ENCODE measurements at places on chromosomes 13 and 19.

DNA sequence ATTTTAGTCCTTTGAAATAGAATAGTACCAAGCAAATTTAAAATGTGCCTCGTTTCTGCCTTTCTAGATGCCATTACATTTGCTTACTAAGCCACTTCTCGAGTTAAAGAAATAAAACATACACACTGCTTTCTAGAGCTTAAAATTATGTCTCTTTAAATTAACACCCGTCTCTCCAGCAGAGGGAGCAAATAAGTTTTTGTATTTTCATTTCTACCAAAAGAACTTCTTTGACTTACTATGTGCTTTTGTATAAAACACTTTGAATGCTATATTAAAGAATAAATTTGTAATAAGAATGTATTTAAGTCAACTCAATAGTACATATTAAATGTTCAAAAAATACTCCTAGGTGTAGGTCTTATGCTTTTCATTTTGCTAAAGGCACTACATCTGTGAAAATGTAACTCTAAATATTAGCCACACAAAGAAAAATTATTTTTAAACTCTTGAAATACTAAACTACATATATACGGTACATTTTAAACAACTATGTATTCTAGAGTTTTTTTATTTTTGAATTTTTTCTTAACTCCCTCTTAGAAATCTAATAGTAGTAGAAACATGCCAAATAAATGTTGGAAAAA is 269.3 kb upstream of the MIR17HG start:
- no peak for DNase-seq

- no peak for DNase-seq
These were observed 162.7 kb downstream of the TBC1D4 start for GRCh38 chr13:75319254-75319653.

DNA sequence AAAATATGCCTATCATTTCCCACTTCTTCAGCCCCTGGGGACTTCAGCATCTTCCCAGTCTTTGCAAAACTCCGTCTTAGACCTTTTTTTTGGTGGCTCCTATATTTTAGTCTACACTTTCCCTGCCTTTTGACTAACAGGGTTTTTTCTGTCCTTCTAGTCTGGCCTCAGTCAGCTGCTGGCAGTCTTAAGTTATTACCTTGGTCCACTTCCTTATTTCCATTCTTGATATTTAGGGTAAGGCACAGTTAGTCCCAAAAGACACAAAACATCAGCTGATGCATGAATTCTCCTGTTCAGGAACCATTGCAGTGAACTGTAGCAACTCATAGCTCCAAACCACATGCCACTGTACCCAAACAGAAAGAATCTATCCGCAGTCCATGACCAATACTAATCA is 234.6 kb upstream of the RFC3 start:
- no peak for DNase-seq

GRCh38 chr19:16851031-16851712 is 22.0 kb downstream of the SIN3B start:
- no peak for DNase-seq

DNA sequence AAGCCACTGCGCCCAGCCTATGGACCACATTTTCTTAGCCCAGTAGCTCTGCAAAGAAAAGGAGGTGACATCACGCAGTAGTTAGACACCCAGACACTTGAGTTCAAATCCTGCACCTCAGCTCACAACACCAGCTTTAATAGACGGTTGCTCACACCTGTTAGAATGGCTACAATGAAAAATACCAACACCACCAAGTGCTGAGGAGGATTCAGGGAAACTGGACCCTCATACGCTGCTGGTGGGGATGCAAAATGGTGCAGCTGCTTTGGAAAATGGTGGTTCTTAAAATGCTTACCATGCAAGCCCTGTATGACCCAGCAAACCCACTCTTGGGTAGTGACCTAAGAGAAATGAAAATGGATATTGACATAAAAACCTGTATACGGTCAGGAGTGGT is 11.7 kb upstream of the DOCK6 start:
- DNase-seq: no peak

- DNase-seq: no peak
These were observed 21.4 kb downstream of the CARS2 start for GRCh38 chr13:110684388-110685056.

DNA sequence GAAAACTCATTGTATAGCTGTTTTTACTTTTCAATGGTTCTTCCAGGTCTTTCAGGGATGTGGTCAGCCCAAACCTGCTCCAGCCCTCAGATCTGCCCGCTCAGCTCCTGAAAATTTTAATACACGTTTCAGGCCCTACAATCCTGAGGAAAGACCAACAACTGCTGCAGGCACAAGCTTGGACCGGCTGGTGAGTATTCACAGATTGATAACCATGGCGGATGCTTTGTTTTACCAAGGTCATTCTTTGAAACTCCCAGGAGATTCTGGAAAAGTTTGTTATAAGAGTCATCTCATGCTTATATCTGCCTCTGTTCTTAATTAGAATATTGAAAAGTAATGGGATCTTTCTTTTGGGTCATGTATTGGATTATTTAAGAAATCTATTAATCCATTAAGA is 173.5 kb downstream of the DCT start:
- DNase-seq: no peak

DNA sequence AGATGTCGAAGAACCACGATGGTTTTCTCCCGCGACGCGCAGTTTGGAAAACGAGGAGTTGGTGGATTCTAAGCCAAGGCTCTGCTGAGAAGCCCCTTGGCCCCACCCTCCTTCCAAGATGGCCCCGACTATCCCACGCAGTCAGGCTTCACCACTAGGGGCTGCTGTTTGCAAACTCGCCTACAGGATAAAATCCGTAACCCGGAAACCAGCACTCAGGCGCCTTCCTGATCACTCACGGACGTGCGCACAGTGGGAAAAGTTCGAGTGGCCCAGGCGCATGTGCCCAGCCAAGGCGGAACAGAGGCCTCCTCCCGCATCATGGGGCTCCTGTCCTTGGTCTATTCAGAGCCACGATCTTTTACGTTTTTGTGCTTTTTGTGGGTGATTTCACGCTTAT is 19.2 kb upstream of the UQCR11 start:
- no peak for DNase-seq

GRCh38 chr13:52887165-52887564 is 38.7 kb upstream of the PCDH8 start:
- no peak for DNase-seq

GRCh38 chr13:22926748-22927400 is 253.9 kb upstream of the SGCG start:
- no peak for DNase-seq

DNA sequence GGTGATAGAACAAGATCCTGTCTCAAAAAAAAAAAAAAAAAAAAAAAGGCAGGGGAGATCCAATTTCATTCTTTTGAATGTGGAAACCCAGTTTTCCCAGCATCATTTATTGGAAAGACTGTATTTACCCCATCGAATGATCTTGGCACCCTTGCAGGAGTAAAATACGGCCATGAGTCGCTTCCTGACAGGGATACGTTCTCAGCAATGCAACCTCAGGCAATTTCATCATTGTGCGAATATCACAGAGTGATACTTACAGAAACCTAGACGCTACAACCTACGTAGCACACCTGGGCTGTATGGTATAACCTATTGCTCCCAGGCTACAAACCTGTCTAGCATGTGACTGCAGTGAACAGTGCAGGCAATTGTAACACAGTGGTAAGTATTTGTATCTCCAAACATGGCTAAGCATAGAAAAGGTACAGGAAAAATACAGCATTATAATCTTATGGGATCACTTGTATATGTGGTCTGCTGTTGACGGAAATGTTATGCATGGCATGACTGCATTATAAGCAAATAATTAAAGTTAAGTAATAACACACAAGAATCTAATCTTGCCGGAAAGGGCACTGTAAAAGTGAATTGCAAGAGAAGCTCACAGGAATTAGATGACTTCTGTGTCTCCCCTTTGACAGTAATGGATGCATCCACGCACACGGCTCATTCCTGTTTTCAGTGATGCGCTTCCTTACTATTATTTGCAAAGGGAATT is 24.1 kb downstream of the RFX2 start:
- DNase-seq: no peak

- peak; percentile 73 for DNase-seq
These were observed at the start of gene PTPRS for GRCh38 chr19:5340637-5341447. PTPRS (minus strand) TSS chr19:5340812; CDS start chr19:5286140, 54,672 bp downstream.

DNA sequence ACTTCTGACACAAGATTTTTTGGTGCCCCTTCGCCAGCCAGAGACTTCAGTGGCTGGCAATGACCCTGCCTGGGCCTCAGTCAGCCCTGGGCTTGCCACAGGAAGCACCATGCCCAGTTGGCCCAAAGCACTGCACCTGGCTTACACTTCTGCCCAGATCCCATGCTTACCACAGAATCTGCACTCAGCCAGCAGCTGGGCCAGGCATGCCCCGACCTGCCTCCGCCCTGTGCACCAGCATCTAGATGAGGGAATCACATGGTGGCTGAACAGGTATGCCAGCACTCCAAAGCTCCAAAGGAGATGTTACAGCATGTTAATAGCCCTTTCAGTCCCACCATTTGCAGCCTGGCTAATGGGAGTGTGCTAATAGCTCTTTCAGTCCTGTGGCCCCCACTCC is 690.9 kb downstream of the SLITRK6 start:
- DNase-seq: peak; percentile 55

- DNase-seq: no peak
These were observed 23.1 kb downstream of the SIGLEC5 start for GRCh38 chr19:51607077-51607476.

GRCh38 chr13:29573190-29573589 is 22.3 kb downstream of the SLC7A1 start:
- no peak for DNase-seq
